ENCODE measurements at places on chromosomes 5 and 9.

DNA sequence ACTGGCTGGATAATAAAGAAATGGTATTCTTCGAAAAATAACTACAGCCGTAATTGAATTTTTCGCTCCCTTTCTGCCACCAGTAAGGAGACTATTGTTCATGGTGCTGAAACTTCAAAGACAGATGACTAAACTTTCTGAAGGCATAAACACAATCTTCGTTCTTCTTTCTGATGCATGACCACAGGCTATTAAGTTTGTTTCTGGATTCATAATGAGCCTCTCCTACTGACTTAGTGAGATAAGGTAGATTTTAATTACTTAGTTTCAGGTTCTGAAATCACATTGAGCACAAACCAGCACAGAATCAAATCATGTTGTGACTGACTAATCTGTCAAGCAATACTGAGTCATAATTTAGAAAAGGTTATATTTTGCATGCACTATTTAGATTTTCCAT lies 441.8 kb upstream of the CCNG1 start:
- DNase-seq: no peak

DNA sequence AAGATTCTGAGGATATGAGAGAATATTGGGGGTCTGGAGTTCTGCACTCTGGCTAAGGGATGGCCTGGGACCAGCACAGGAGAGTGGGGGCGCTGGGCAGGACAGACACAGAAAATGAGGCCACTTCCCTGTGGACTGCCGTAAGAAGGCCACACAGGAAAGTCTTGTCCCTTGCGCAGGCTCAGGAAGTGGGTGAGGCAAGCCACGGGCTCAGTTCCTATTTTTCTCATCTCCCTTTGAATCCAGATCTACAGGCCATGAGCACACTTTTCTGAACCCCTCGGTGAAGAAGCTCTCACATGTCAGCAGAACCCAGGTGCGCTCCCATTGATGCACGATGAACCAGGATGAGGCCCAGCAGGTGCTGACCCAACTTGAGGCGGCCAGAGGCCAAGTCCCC lies 207.4 kb downstream of the AGTPBP1 start:
- no peak for DNase-seq

GRCh38 chr5:164356790-164357189 lies 851.4 kb downstream of the MAT2B start:
- DNase-seq: no peak

GRCh38 chr5:169052207-169052606 lies 248.7 kb downstream of the SLIT3 start:
- DNase-seq: no peak

GRCh38 chr5:115542086-115542485 lies 2.5 kb downstream of the FEM1C start:
- no peak for DNase-seq

- no peak for DNase-seq
Observed at GRCh38 chr9:91378695-91379127, 17.0 kb upstream of the AUH start.

GRCh38 chr5:118946138-118946800 lies 42.1 kb downstream of the DTWD2 start:
- no peak for DNase-seq

DNA sequence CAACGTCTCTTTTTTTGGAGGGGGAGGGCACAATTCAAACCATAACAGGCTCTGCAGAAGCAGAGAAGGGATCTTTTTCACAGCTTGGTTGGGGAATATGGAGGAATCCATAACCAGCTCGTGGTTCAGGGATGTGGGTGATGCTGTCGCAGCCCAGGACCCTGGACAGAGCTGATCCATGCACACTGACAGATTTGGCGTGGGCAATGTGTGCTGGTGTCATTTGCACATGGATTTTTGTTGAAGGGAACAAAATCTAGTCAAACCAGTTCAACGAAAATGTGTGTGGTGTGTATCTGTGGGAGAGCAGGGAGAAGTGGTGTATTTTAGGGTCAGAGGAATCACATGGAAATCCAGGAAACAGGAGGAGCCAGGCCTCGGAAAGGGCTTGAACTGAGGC lies 4.2 kb downstream of the DOCK2 start:
- DNase-seq: no peak

Data from NCI-H2171 (cell line).